Central memory CD8-positive, alpha-beta T cell (primary cell): ENCODE measurements at places on chromosomes 4 and X.

DNA sequence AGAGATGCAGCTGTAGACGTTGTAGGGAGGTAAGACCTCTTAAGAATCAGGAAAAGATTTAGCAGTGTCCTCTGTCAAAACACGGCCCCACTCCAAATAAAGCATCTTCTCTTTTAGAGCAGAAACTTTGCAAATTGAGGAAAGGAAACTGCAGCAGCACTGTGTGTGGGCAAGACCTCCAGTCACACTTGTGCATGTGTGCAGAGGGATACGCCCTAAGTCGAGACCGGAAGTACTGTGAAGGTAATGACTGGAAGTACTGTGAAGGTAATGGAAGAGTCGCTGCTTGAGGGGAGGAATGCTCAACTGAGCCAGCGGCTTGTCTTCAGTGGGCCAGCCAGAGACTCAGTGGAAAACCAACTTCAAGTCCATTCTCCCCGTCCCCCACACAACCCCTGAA, 46.5 kb downstream of the EGF start:
- no peak for DNase-seq

GRCh38 chr4:70544279-70544868, 26.0 kb downstream of the AMTN start:
- DNase-seq = no peak

DNA sequence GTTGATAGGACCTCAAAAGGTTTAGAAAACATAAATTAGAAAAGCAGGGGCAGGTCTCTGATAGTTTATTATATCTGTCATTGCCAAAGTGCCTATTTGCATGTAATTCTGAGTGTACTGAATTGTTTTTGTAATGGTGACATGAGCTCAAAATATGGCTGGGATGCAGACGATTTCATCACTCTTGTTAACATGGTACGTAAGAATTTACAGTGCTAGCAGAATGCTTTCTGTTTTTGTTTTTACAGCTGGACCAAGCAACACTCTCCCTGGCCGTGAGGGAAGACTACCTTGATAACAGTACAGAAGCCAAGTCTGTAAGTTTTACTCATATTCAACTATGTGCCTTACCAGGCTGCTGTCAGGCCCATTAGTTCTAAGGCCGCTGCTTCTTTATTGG, 58.1 kb downstream of the PHEX start:
- no peak for DNase-seq

DNA sequence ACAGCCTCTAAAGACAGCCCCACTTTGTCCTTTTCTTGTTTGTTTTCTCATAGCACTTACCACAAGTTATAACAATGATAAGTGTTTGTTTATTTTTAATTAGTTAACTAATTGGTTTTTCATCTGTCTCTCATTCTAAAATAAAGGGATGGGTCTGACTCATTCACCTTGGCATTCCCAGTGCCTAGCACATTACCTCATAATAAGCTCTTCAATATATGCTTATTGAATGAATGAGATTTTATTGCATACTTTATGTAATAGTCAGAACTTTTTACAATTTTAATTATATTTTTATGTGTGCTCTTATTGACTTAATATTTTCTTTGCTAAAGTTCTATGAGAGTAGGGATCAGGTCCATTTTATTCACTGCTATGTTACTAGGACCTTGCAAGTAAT, 22.8 kb upstream of the PRKG2 start:
- no peak for DNase-seq

GRCh38 chr4:176123710-176124407, 58.2 kb downstream of the WDR17 start:
- DNase-seq = no peak

GRCh38 chr4:71382125-71382899, 43.5 kb downstream of the SLC4A4 start:
- no peak for DNase-seq

DNA sequence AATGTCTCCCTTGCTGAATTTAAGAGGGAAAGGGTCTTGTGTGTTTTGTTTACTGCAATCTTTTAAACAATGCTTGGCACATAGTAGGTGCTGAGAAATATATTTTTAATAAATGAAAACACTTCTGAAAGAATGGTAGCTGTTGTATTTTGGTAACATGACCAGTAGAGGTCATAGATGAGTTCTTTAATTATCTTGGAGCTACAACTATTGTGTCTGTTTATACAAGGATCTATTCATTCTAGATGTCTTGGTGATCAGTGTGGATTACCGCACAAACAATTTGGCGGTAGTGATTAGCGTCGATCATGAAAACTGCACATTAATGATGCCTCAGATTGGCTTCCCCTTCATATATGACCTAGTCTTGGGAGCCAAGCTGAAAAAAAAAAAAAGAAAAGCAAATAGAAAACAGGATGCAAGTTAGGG, 21.4 kb upstream of the SCRG1 start:
- DNase-seq = no peak
